ENCODE measurements at places on chromosomes 5 and 9.

DNA sequence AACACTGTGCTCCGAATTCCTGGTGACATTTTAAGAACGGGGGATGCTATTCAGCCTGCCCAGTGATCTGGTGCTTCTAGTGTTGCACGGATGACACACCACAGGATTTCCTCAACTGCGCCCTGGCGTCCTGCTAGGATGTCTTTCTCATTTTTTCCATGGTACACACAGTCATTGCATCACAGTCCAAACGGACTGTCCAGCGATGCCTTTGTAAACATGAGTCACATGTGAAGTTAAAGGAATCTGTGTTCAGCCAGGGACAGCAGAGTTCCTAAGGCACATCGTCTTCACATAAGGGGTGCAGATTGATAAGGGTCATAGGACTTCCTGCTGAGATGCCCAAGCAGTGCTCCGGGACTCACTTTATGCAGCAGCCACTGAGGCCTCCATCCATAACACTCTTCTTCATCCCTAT is 9.3 kb upstream of the PTPN3 start:
- no peak for DNase-seq

DNA sequence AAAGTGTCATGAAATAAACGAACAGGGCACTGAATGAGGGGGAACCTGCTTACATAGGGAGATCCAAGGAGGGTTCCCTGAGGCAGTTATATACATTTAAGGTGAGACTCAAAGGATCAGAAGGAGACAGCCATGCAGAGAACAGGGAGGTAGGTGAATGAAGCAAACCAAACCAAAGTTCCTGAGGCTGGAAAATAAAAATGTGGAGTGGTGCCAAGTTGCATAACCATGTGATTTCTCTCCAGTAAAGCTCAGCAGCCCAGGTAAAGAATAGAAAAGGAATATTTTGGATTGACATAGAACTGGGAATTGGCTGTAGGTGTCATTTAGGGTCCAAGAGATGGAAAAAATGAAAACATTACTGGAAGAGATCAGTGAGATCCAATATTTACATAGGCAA is 110.7 kb downstream of the CAAP1 start:
- no peak for DNase-seq

GRCh38 chr9:107249131-107249533 is 33.9 kb upstream of the RAD23B start:
- no peak for DNase-seq

DNA sequence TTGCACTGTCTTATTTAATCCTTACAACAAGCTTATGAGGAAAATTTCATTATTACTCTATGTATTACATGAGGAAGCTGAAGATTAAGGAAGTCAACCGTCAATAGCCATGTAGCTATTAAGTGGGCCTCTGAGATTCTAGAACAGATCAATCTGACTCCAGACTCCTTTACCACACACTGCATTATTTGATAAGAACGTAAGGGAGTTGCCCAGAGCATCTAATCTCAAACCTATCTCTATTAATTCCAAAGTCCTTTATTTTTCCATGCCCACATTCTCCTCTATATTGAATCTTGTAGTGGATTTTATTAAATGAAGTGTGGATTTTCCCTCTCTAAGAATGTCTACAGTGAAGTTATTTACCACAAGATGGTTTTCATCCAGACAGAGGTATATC is 118.2 kb upstream of the MTAP start:
- no peak for DNase-seq

- no peak for DNase-seq
Observed at GRCh38 chr9:130480673-130481072, 35.9 kb downstream of the ASS1 start.

DNA sequence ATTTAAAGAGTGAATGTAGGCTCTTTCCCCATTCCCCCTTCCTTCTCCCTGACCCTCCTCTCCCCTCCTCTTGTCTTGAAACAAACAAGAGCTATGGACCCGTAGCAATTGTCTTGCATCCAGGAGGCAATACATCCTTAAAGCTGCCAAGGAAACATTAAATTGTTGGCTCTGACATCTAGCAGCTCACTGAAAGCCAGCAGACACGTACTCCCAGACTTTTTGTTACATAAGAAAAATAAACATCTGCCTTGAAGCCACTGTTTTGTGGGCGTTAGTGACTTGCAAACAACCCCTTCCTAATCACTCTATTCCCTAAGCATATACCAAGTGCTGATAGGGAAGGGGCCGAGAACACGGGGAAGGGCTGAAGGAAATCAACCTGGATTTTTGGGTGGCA is 8.6 kb downstream of the SLC45A2 start:
- no peak for DNase-seq

- DNase-seq: no peak
Observed at GRCh38 chr5:17174965-17175364, 42.5 kb upstream of the BASP1 start.

- no peak for DNase-seq
Observed at GRCh38 chr5:2223303-2223702, 340.6 kb upstream of the IRX4 start.

DNA sequence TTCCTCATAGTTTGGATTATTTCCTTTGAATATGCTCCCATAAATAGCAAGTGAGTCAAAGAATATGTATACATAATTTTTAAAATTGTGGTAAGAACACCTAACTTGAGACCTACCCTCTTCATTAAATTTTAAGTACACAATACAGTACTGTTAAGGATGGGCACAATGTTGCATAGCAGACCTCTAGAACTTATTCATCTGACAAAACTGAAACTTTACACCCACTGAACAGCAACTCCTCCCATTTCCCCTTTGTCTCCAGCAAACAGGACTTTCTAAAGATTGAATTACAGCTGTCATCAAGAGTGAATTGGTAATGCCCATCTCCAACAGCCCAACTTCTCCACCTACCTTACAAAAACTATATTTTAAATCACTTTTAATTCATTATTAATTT is 388.9 kb downstream of the HTR1A start:
- DNase-seq: no peak

DNA sequence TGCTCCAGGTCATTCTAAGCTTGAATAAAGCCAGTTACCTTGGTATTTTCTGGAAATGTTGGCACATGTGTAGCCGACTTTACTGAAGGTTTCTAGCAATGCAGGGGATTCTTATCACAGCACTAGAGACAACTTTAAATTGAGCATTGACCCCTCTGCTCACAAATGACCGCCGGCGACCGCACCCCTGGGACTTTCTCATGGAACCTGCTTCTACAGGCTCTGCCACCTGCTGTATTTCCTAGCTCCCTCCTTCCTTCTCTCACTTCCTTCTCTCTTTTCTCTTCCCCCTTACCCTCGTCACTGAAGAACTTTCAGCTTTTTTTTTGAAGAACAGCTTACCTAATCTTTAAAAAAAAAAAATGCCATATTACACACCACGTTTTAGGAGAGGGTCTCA is 30.9 kb upstream of the DAB2 start:
- DNase-seq: no peak

DNA sequence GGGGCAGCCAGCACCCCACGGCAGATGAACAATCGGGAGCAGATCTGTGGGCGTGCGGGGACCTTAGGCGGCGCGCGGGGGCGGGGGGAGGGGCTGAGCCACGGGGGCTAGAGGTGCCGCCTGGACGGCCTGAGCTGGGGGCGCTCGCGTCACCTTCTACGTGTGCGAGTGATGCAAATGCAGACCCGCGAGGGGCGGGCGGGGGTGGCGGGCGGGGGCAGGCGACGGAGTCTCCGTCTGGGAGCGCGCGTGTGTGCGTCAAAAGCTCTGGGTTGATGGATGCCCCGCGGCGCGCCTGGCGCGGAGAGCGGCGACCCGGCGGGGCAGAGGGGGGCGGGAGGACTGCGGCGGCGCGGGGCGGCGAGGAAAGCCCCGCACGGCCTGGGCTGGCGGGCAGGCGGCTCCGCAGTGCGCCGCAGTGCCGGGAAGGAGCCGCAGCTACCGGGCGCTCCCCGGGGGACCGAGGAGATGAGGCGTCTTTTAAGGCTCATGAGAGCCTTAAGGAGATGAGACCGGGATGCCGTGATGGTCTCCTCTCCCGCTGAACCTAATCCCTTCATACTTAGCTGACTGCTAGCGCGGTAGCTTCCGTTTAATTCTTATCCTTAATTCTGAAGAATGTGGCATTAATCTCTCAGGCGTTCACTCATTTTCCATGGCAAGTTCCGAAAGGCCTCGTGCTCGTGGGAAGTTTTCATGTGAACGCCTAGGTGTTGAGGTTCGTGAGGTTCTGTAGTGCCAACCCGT is 1.5 kb downstream of the SV2C start:
- no peak for DNase-seq

GRCh38 chr9:107240260-107240659 is 42.8 kb upstream of the RAD23B start:
- no peak for DNase-seq

GRCh38 chr5:43005031-43005430 is 35.1 kb downstream of the ANXA2R start:
- DNase-seq: no peak

GRCh38 chr5:15604986-15605385 is 105.0 kb downstream of the FBXL7 start:
- DNase-seq: no peak

DNA sequence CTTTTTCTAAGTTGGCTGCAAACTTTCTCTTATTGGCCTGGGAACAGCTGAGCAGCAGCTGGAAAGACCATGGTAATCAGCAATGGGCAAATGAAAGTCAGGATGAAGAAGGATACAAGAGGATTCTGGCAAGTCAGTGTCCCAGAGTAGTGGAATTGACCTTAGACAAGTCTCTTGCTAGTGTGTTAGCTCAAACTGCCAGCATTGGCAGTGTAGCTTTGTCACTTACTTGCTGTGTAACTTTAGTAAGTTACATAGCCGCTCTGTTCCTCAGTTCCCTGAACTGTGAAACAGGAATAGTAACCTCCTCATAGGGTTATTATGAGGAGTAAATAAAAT is 3.6 kb downstream of the ALDH1A1 start:
- no peak for DNase-seq

DNA sequence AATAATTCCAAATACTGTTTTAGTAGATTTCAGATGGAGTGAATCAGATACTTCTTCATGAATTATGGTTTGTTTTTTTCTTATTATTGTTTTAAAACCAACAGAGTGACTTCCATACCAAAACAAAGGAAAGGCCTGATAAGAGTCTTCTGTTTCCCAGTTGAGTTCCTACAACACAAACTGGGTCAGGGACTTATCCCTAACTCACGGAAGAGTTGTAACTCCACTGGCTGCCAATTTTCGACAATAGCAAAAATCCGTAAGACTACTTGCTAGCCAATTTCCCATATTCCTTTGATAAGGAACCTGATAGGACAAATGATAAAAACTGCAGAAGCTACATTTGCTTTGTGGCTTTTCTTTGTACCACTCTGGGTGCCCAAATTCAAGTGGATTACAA is 219.2 kb downstream of the AP3B1 start:
- DNase-seq: no peak

Data from omental fat pad (tissue), 4 donors.